ENCODE measurements at places on chromosomes 4 and X.

- DNase-seq = no peak
These were observed 9.7 kb upstream of the TSR2 start for GRCh38 chrX:54430519-54430918.

DNA sequence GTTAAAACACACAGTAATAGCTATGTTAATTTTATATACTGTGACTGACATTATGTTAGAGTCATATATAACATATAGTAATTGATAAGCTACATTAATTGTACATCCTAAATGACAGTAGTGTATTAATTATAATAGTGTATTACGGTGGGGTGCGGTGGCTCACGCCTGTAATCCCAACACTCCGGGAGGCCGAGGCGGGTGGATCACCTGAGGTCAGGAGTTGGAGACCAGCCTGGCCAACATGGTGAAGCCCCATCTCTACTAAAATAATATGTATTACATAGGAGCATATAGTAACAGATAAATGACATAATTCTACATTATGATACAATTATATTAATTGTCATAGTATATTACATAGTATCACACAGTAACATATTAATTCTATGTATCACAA lies 12.2 kb downstream of the ASMTL start:
- no peak for DNase-seq

GRCh38 chrX:68415316-68415715 lies 18.0 kb downstream of the OPHN1 start:
- DNase-seq = no peak

DNA sequence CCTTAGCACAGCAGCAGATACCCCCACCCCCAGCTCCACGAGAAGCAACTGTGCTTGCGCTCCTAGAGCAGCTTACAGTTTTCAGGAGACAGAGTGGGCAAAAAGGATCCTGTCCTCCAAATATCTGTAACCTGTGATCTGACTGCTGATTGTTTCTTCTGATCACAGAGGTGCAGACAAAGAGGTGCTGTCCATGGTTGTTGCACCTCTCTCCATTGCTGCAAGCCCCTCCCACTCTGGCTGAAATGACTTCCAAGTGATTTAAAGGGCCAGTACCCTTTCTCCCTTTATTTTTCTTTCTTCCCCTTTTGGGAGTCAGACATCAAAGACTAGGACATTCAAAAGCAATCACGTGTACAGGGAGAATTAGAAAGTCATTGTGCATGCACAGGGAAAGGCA lies 205.3 kb upstream of the GEMIN8 start:
- DNase-seq = no peak
